Metanephros (tissue), 2 donors: ENCODE measurements at places on chromosomes 1 and 21. TPM values are rescaled to one million over a fixed set of nuclear protein-coding genes. Genes with fewer than 3 reads are reported as not detected.

Gene TRAPPC10
- total RNA-seq: 44.8 TPM

Gene SYT6
- 1.2 TPM for total RNA-seq

Gene SLC9C2
- not detected for total RNA-seq

Gene LRRC53
- total RNA-seq: not detected

Gene RHEX
- 1.1 TPM for total RNA-seq
